Adrenal gland (tissue), 19 donors: ENCODE measurements at places on chromosomes 4 and X. TPM values are rescaled to one million over a fixed set of nuclear protein-coding genes. Genes with fewer than 3 reads are reported as not detected.

DNA sequence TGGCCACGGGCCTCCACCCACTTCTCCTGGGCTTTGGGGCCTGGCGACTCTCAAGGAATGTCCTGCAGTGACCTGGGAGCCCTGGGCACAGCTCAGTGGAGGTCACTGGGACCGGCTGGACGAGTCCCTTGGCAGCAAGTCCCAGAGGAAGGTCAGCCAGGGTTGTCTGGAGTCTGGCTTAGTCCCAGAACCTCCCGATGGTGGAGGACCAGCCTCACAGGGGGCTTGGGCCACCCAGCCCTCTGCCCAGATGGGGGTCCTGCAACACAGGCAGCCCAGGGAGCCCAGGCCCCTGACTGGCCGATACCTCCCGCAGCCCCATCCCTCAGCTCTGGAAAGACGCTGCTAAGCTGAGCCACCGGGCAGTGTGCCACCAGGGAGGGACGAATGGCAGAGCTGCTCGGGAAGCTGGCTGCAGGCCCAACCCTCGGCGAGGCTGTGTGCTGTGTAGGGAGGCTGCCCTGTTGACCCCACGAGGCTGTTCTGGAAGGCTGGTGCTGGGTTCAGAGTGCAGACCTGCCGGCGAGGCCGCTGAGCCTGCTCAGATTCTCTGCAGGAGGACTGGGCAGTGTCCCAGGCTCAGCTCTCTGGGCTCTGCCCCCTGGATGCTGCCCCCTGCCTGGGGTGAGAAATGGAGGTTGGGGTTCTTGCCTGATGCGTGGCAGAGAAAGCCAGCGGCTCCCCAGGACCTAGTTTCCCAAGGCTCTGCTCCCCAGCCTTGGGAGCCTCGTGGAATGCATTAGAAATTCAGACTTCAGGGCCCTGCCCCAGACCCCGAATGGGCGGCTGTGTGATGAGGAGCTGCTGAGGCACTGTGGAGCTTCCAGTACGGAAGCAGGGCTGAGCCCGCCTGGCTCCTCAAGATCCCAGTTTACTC is 61.7 kb downstream of the ADRA2C start:
- peak; percentile 92 for DNase-seq
- H3K27ac ChIP-seq: peak overlapping the region; percentile 12
- peaks cover 17% of the 10 kb centered on the region for H3K4me1 ChIP-seq

- peak; percentile 71 for DNase-seq
- H3K4me1 ChIP-seq: no peaks in the 10 kb centered on the region
- H3K27ac ChIP-seq: peak overlapping the region; percentile 75
- no peaks in the 10 kb centered on the region for H3K36me3 ChIP-seq
- no peaks in the 10 kb centered on the region for H3K27me3 ChIP-seq
These were observed 2.2 kb downstream of the PLXNB3 start for GRCh38 chrX:153766098-153766817.

- no peak overlapping the region for H3K27ac ChIP-seq
- no peaks in the 10 kb centered on the region for H3K4me1 ChIP-seq
These were observed 19.1 kb upstream of the ARSJ start for GRCh38 chr4:113998531-113998930.

- DNase-seq: no peak
- H3K27me3 ChIP-seq: no peaks in the 10 kb centered on the region
- H3K36me3 ChIP-seq: no peaks in the 10 kb centered on the region
- H3K27ac ChIP-seq: no peak overlapping the region
These were observed 558.9 kb upstream of the TENM3 start for GRCh38 chr4:181684310-181684709.

DNA sequence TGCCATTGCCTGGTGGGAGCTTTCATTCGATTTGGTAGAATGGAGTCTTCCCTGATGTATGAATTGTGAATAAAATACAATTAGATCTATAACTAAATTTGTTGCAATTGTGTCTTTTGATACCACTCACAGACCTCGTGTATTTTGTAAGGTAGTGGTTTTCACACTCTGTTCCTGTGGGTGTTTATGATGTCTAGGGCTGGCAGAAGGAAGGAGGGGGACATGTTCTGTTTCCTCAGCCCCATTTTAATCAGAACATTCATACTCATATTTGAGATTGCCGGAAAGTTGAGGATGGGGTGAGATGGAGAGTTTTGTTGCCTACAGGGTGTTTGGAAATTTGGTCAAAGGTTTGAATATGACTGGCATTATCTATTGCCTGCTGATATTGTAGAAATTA is 42.9 kb downstream of the PTTG2 start:
- no peaks in the 10 kb centered on the region for H3K27me3 ChIP-seq
- no peak overlapping the region for H3K27ac ChIP-seq
- DNase-seq: no peak
- no peaks in the 10 kb centered on the region for H3K36me3 ChIP-seq

DNA sequence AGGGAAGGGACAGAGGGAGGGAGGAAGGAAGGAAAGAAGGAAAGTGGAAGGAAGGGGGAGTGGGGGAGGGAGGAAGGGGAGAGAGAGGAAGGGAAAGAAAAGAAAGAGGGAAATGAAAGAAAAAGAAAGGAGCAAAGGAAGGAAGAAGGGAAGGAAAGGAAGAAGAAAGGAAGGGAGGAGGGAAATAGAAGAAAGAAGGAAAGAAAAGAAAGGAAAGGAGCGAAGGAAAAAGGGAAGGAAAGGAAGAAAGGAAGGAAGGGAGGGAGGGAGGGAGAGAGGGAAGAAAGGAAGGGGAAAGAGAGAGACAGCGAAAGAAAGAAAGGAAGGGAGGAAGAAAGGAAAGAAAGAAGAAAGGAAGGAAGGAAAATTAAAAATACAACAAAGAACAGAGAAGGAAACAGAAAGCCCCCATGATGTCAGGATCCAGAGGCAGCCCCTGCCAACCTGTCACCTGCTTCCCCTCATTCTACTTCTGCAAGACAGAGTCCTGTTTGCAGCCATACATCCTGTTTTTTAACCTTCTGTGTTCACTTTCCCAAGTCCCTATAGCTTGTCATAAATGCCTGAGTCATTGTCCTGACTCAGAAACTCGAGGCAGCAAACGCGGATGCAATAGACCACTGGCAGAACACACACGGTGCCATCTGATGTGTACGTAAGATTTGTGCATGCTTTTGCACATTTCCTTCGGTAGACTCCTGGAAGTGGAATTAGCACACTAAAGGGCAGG is 77.0 kb upstream of the C4orf50 start:
- no peaks in the 10 kb centered on the region for H3K4me1 ChIP-seq
- no peak for DNase-seq
- no peaks in the 10 kb centered on the region for H3K36me3 ChIP-seq
- H3K4me3 ChIP-seq: no peak overlapping the region
- no peak overlapping the region for H3K27ac ChIP-seq

GRCh38 chrX:21657318-21658151 is 595 bp downstream of the KLHL34 start:
- no peaks in the 10 kb centered on the region for H3K4me1 ChIP-seq
- no peaks in the 10 kb centered on the region for H3K36me3 ChIP-seq
- H3K4me3 ChIP-seq: no peak overlapping the region
- H3K27ac ChIP-seq: no peak overlapping the region
- peaks cover 30% of the 10 kb centered on the region for H3K27me3 ChIP-seq

GRCh38 chrX:2340991-2341390 is 159.8 kb downstream of the DHRSX start:
- H3K27me3 ChIP-seq: no peaks in the 10 kb centered on the region
- H3K36me3 ChIP-seq: no peaks in the 10 kb centered on the region
- no peak overlapping the region for H3K27ac ChIP-seq
- peaks cover 3% of the 10 kb centered on the region for H3K4me1 ChIP-seq

GRCh38 chr4:183852910-183853547 is 52.1 kb upstream of the STOX2 start:
- H3K4me1 ChIP-seq: no peaks in the 10 kb centered on the region
- DNase-seq: no peak
- no peak overlapping the region for H3K4me3 ChIP-seq
- H3K27me3 ChIP-seq: peaks cover 15% of the 10 kb centered on the region
- no peaks in the 10 kb centered on the region for H3K36me3 ChIP-seq

- no peak overlapping the region for H3K4me3 ChIP-seq
- no peak for DNase-seq
- peaks cover 19% of the 10 kb centered on the region for H3K27me3 ChIP-seq
These were observed 10.5 kb upstream of the MAGEB17 start for GRCh38 chrX:16156692-16157331.

DNA sequence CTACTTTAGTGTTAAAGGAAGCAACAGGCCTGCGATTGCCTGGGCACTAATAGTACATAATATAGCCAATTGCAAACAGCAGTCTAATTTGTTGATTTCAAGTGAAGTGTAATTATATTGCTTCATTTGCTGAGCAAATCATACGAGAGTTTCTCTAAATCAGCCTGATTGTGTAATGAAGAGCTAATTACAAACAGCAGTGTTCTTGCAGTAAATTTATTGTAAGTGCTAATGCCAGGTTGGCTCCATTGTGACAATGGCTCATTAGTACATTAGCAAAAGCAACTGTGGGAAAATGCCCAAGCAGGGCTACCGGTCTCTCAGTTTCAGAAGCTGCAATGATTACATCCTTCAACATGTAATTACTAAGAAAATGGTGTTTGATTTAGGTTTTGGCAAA is 591.5 kb downstream of the GALNTL6 start:
- no peaks in the 10 kb centered on the region for H3K4me1 ChIP-seq
- no peak for DNase-seq
- H3K4me3 ChIP-seq: no peak overlapping the region
- no peaks in the 10 kb centered on the region for H3K27me3 ChIP-seq
- H3K36me3 ChIP-seq: no peaks in the 10 kb centered on the region
- no peak overlapping the region for H3K27ac ChIP-seq

DNA sequence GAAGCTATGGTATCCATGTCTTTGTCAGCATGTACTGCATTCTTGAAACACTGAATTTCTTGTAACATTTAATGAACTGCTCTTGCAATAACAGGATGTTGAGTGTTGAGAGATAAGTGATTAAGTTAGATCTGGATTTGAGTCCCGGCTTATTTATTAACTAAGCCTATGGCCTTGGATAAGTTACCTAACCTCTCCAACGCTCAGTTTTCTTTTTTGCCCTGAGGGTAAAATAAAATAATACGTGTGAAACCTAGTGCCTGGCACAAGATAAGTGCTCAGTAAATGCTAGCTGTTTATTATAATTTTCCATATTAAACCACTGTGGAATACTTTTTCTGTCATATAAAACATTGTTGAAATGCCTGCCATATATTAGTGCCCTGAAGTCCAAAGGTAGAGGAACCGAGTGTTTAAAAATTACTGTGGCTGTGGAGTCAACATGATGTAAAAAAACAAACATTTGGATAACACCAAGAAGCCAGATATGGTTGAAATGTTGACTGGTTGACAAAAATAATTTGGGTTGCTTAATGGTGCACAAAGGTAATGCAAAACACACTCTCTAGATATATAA is 58.6 kb upstream of the ALB start:
- DNase-seq: no peak
- no peaks in the 10 kb centered on the region for H3K27me3 ChIP-seq
- H3K36me3 ChIP-seq: no peaks in the 10 kb centered on the region
- no peak overlapping the region for H3K4me3 ChIP-seq
- H3K27ac ChIP-seq: no peak overlapping the region
- no peaks in the 10 kb centered on the region for H3K4me1 ChIP-seq

PITX2 gene
- not detected for total RNA-seq

CFAP47 gene
- 0.04 TPM for total RNA-seq

ZFP42 gene
- 0.08 TPM for total RNA-seq

C4orf51 gene
- total RNA-seq: not detected
